Bone marrow (tissue), 2 donors: ENCODE measurements at places on chromosomes 16 and 17.

DNA sequence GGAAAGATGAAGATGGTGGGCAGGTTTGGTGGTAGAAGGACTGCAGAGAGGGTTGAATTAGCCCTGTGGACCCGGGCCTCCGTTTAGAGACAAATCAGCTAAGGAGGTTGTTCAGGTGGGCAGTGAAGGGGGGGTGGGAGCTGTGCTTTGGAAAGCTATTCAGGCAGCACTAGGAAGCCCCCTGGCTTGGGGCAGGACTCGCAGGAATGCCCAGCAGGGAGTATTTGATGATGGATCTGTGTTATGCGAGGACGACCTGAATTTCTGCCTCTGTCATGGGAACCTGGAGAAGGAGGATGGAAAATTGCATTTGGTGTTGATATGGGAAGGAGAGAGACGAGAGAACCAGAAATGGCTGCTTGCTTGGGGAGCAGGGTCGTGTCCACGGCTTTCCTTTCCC lies 3.5 kb downstream of the SPDYE4 start:
- no peak for DNase-seq

DNA sequence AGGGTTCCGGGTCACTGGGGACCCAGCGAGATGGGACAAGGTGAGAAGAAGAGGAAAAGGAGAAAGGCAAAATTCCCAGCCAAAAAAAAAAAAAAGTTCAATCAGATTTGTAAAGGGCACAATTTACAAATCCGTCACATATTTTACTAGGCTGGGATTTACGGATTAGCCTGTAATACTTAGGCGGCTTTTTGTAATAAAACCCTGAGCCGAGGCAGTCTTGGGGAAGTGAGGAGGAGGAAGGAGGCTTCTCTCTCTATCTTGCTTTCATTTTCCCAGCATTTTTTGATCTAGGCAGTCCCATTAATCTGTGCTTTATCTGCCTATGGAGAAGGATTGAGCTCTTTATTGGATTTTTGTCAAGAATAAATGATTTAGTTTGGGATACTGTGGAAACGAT lies 130.6 kb upstream of the SDK2 start:
- DNase-seq, result no peak

DNA sequence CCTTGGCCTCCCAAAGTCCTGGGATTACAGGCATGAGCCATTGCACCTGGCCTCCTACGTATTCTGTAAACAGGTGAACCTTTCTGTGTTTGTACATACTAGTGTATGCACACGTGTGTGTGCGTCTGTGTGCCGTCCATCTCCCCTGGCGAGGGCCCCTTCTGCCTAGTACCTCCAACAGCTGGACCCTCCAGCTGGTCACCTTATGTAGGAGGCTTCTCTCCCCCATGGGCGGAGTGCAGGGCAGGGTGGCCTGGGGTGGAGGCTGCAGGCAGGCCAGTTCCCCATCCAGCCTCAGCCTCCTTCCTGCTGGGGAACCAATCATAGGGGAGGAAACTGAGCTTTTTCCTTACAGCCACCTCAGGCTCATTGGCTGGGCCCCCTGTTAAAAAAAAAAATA lies 24.4 kb upstream of the DOC2B start:
- DNase-seq, result no peak

GRCh38 chr16:6993544-6993943 lies 339.1 kb upstream of the RBFOX1 start:
- no peak for DNase-seq

DNA sequence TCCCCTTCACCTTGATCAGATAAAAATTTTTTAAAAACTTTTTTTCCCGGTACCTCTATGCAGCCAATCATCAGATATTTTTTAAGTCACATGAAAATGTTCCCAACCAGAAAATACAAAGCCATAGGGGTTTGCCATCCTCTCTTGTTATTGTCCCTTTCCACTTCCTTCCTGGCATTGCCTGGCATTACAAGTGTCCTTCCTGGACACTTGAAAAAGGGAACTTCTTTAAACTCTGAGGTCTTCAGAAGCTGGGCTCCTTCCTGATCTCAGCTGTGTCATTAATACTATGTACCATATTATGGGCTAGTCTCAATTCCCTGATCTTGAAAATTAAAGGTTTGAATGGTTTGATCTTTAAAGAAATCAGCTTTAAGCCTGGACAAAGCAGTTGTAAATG lies 64.9 kb downstream of the TEX14 start:
- DNase-seq, result no peak

DNA sequence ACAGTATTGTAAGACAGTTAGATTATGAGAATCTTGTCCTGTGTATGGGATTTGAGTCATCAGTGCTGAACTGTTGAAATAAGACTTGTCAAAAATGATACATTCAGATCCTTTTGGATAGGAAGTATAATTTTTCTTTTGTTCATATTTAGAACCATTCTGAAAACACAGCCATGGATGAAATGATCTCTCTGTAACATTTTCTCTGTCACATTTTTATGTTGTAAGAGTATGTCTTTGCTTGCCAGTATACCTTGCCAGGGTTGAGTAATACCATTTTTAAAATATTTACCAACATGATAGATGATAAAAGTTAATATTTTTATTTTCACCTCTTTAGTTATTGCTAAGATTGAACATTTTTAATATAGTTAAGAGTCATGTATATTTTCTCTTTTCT lies 45.0 kb downstream of the NSRP1 start:
- DNase-seq, result no peak

- no peak for DNase-seq
These were observed 19.8 kb upstream of the BBS2 start for GRCh38 chr16:56539656-56540055.

- no peak for DNase-seq
These were observed 785.6 kb upstream of the CDH8 start for GRCh38 chr16:62821824-62822223.

DNA sequence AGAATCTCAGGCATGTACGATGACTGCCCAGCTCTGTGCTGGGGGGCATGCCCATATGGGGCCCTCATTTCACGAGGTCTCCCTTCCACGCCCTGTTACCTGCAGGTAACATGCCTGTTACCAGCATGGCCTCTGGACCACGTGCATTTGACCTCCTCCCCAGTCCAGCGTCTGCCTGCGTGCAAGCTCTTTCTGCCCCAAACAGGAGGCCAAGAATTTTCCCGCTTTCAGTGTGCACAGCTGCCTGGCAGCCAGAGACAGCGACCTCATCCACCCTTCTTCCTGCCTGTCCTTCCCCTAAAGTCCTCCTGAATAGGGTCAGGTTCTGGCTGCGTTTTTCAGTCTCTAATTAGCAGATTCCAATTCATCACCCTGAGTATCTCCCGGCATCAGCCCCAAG lies 306.5 kb upstream of the ZFHX3 start:
- no peak for DNase-seq

DNA sequence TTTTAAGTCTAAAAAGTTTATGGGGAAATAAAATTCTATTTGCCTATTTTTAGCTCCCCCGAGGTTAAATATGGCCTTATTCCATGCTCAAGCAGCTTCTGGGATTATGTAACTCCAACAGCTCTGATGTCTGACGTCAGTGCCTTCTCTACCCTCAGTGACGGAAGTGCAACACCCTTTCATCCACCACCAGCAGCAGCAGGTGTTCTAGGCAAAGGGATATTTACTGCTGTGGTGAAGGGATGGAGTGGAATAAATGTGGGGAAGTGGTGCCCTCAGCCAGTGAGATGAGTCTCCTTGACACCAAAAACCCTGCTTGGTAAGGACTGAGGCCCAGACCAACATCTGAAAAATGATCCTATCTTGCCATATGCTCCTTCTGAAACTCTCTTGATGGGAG lies 247.4 kb downstream of the SHISA9 start:
- DNase-seq, result no peak

GRCh38 chr17:60554377-60554788 lies 28.3 kb upstream of the APPBP2 start:
- no peak for DNase-seq

- peak; percentile 50 for DNase-seq
These were observed at the start of gene PGAP6 for GRCh38 chr16:381789-382717. PGAP6 (minus strand) TSS chr16:381978; CDS start chr16:381821, 157 bp downstream.

- no peak for DNase-seq
These were observed 42.2 kb upstream of the PRSS54 start for GRCh38 chr16:58337090-58337444.

- no peak for DNase-seq
These were observed 23.8 kb downstream of the HAPSTR1 start for GRCh38 chr16:9115277-9115676.

DNA sequence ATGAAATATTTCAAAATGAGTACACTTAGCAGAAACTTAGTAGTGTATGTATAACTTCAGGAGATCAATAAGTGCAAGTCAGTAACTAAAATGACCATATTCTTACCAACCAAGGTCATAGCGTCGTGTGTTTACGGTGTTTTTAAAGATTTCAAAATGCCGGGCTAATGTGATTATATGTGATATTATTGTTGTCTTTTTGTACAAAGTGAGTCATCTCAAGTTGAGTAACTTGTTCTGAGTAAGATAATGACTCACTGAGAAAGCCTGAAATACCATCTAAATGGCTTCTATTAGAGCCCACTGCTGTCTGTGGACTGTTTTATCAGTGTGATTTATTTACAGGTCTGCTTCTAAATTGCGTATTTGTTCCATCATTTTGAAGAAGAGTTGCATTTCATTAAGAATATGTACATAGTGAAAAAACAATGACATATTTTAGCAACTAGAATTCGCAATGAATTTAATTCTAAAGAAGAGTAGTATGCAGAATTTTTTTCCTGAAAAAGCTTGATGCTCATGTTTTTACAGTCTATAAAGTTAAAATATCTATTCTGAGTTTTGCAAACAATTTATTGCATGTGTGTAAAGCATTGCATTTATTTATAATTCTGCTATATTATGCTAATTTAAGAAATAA lies 12.7 kb downstream of the KRT12 start:
- no peak for DNase-seq

GRCh38 chr16:86925067-86925791 lies 346.9 kb downstream of the FOXL1 start:
- DNase-seq, result no peak

- DNase-seq, result no peak
These were observed 483.2 kb upstream of the EEF2KMT start for GRCh38 chr16:5580772-5581171.

DNA sequence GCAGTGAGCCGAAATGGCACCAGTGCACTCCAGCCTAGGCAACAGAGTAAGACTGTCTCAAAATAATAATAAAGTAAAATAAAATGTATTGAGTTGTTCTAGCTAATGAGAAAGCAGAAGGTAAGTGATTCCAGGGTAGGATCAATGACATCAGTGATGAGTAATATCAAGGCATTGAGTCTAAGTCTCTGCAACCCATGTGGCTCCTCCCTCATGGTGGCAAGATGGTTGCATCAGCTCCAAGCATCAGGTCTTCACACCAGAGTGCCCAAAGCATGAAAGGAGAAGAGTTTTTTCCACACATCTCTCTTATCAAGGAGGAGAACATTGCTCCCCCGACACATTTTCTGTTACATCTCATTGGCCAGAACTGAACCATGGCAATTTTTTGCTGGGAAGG lies 34.8 kb upstream of the GAS7 start:
- DNase-seq, result no peak

DNA sequence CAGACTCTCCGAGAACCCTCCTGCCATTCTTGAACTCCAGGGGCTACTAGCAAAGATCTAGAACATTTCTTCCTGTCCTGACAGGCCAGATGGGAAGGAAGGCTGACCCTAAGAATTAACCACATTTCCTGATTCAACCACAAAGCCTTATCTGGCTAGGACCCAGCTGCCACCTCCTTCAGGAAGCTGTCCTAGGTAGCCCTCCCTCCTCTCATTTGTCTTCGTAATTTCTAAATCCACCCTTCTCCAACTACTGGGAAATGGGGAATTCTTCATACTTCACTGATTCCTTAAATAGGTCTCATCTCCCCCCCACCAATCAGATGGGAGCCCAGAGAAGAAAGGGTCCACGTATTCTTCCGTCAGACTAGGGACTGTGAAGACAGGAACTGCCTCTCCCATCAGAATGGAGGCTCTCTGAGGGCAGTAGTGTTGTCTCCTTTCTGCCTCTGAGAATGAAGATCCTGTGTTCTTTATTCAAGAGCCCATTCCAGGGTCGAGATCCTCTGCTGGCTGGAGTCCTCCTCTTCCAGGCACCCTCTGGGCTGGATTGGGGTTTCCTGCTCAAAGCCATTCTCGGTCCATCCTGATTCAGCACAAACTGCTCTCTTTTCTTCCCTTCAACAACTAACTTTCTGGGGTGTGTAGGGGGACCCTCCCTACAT lies 2.1 kb downstream of the SAMD14 start:
- no peak for DNase-seq

DNA sequence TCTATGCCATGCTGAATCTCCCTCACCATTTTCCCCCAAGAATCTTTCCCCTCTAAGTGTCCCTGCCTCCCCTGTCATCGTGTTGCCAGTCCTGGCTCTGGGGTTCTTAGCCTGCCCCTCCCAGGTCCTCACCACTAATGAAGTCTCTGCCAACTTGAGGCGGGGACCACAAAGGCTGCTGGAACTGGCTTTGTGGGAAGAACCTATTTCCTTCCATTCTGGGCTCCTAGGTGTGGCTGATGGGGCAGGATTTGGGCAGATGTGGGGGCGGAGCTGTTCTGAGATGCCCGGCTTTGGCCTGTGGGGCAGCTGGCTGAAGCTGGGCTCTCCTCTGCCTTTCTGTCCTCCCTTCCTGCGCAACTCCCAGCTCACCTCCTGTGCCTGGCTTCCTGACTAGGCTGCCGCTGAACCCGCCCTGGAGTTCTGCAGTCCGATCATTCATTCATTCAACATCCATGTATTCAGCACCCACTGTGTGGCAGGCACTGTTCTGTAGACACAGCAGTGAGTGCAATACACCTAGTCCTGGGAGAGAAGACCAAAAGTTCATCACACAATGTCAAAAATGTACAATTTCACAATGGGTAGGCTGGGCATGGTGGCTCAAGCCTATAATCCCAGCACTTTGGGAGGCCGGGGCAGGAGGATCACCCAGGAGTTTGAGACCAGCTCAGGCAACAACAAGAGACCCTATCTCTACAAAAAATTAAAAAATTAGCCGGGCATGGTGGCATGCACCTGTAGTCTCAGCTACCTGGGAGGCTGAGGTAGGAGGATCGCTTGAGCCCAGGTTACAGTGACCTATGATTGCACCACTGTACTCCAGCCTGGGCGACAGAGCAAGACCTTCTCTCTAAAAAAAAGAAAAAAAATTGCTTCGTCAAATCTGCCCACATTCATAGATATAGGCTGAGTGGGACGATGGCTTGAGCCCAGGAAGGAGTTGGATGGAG lies 1.9 kb upstream of the SNN start:
- no peak for DNase-seq

- no peak for DNase-seq
These were observed 47.5 kb downstream of the OR1D5 start for GRCh38 chr17:3015890-3016289.
